Stimulated activated effector memory CD8-positive, alpha-beta T cell treated with anti-CD3 and anti-CD28 coated beads, Interleukin-12 subunit alpha, Interleukin-12 subunit beta, amount 100 ng/mL, for 72 hours (primary cell): ENCODE measurements at places on chromosomes 2 and 18.

DNA sequence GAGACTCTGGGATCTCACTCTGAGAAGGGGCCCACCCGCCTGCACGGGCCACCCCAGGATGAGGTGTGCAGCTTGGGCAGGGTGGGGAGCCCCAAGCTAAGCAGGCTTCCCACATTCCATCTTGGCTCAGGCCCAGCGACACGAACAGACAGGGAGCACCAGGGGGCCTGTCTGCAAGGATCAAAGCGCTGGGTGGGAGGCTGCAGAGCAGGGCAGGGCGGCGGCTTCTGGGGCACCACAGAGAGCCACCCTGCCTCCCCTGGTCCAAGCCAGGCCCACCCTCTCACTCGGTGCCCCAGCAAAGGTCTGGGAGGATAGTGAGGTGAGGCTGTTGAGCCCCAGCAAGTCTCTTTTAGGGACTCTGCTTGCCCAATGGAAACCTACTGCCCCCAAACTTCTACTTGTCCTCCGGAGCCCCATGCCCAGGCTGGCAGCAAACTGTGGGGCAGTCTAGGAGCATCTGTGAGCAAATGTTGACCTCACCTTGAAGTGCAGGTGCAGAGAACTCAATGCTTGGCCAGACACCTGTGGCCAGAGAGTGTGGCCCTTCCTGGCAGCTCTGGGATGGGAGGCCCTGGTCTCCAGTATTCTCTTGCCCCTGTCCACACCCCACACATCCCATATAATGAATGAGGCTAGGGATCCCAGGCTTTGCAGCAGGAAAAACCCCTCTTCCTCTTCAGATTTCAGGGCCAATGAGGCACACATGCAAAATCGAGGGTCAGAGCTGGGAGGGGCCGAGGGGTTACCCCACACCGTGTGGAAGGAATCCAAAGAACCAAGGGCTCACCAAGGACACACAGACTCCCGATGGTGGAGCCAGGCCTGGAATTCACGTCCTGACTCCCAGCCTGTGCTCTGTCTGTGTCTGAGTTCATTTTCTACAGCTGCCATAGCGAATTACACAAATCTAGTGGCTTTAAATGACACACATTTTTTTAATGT lies 18.8 kb upstream of the GLI2 start:
- DNase-seq = no peak

GRCh38 chr2:8223695-8224346 lies 458.0 kb upstream of the ID2 start:
- no peak for DNase-seq

- no peak for DNase-seq
Observed at GRCh38 chr2:155727187-155727895, 605.2 kb downstream of the NR4A2 start.

DNA sequence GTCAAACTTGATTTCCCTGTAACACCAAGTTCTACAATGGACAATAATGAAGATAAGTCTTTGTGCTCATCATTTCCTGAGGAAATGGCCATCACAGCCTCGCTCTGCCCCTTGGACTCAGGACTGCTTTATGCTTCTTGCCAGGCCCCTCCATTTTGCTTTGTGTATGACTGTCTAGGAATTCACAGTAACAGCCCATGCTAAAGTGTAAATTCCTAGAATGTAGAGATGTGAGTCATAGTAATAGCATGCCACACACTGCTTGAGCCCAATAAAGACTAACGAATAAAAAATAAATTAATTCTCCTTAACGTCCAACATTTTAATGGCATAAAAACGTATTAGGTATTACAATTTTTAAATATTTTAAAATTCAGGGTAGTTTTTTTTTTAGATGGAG lies 226.5 kb downstream of the PID1 start:
- DNase-seq = no peak

DNA sequence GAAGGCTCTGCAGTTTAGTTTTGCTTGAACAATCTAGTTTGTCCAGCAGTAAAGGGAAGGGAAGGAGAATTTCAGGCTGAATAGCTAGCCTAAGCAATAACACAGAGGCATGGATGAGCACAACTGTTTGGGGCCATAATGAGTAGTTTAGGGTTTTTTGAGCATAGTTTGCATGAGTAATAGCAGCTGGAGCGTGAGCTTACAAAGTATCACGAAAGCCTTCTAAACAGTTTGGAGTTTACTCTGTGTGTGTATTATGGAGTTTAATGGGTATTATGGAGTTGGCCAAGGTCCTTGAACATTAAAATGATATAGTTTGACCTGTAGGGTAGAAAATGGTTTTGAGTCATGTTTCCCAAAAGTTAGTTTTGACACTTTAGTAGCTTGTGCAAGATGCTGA lies 782.3 kb downstream of the ERBB4 start:
- DNase-seq = no peak

DNA sequence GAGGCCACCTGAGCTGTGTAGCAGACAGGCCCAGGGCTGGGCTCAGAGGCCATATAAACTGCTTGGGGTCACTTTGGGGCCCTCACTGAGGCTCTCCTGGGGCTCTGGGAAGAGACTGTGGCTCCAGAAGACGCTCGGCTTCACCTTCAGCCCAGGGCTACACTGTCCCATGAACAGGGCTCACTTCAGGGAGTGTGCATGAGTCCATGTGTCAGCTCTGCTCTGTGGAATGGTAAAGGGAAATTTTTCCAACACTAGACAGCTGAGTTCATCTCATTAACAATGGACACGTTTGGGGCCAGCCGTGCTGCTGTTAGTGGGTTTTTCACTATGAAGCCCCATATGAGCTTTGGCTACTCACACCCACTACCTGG lies 65.4 kb upstream of the TFCP2L1 start:
- no peak for DNase-seq

DNA sequence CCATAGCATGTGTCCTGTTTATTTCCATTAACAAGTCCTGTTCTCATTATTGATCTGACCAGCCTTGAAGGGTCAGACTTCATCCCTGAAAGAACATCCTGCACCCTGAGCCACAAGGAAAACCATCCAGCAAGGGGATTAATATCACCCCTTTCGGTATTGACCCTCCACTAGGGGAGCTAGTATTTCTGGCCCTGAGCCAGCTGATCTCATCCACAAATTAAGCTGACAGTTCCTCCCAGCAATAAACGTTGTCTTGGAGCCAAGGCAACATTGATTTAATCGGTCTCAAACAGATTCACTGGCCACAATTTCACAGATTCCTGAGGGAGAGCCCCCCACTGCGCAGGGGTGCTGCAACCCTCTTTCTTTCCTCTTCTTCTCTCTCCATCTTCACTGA lies 353.1 kb upstream of the FANCL start:
- DNase-seq = no peak

GRCh38 chr2:190535586-190535985 lies 1.1 kb upstream of the NEMP2 start:
- no peak for DNase-seq

DNA sequence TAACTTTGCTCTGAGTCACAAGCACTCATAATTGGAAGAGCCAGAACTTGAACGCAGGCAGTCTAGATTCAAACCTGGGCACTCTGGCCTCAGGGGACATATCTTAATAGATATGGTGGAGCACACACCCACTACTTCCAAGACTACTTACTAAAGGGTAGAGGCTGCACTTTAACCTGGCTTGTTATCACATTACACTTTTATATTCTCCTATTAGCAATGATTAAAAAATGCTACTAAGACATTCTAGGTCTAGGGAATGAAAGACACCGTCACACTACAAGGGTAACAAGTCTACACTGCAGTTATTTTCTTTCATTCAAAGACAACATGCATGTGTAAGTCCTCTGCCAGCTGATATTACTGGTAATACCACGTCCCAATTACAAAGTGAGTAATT lies 258.8 kb downstream of the ZNF521 start:
- DNase-seq = no peak

DNA sequence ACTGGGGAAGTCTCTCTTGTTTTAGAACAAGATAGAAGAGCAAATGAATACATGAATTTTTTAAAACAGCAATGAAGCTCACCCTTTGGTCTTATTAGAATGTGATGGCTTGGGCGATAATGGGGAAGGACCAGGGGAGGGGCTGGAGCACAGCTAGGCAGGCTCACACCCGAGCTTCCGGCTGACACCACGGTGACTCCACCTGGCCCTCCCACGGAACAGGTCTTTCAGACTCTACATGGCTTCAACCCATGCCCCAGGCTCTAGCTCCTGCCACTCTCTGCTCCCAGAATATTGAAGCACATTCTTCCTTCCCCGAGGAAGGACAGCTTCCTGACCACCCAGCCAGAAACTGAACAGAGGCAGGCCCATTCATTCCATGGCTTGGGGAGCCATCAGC lies 127.5 kb upstream of the AGAP1 start:
- no peak for DNase-seq

DNA sequence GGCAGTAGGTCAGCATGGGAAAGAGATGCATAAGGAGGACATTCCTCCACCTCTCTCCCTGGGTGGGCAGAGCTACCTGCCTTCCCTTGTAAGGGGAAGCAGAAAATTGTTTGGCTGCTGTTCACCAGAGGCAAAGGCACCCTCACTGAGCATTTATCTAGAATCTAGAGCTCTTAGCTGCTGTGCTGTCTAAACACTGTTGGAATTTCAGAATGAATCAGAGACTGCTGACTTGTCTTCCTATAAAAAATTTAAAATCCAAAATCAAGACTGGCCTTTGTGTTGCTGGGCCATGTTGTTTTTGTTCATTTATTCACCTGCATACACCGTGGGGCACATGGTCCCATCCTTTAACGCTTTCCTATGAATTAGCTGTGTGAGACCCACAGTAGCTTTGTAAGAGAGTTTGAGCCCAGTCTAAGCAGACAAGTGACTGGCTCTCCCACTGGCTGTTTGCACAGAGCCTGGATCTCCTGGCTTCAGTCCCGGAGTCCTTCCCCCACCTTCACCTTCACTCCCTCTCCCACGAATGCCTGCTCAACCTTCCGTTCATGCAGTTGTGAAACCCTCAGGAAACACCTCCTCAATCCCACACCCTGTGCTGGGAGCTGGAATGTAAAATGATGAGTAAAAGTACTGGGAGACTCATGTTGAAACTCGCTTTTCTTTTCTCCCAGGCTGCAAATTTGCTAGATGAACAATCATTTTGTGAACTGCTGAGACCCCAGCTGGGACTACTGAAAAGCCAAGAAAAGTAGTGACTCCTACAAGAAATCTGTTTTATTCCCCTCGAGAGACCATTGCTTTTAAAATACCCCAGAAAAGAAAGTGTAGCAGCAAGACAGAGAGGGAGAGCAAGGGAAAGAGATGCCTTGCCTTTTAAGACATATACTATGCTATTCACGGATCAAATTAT lies 76.2 kb downstream of the FAM168B start:
- no peak for DNase-seq

DNA sequence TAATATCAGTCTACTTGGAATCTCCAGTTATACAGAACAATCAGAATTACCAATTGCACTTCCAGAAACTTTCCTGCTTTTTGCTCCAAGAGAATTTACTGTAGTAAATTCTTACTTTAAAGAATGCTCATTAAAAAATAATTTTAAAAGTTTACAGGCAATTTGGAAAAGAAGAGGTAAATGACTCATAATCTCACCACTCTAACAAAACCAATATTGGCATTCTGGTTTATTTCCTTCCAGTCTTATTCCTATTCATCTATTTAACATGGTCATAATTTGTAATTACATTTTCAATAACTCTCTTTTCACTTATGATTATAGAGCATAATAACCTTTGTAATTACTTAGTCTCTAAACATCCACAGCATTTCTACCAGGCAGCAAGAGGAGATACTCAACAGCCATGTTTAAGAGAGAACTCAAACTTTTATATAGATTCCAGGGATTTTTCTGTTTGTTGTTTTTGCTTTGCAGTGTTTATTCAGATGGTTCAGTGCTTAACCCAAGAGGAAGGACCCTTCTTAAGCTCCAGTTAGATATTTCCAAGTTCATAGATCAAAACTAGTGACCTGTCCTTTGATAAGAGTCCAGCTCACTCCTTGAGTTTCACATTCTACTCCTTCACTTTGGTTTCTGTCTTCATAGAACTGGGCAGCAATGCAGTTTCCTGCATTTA lies 464.7 kb downstream of the TXNL1 start:
- DNase-seq = no peak

DNA sequence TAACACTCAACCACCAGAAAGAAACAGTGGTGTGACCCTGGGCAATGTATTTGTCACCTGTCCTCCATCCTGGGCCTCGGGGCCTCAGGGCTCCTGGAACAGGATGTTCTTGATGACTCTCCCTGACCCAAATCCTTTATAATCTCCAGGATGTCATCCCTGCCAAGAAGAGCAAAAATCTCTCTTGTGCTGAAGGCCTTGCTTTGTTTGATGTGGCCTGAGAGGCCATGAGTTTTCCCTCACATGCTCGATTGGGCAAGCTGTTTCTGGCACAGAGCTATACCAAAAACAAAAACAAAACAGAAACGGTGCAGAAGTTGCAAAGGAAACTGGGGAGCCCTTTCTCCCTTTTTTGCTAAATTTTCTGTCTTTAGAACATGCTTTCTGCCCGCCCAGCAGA lies 35.7 kb upstream of the ST3GAL5 start:
- DNase-seq = no peak

GRCh38 chr18:23291456-23292205 lies 156.3 kb downstream of the CABLES1 start:
- no peak for DNase-seq

DNA sequence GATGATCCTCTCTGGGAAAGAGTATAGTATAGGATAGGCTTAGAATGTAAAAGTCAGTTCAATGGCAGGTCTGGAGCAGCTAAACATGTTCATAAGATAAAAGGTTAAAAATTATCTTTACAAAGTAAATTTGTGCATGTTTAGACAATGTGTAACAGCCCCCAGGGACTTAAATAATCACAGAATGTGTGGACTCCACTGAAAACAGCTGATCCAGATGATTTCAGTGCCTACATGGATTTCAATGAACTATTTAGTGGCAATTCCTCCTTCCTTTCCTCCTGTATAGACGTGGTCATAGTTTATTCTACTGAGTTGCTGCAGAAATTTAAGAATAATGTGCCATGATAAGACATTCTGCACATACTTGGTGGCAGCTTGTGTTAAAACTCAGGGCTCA lies 42.9 kb downstream of the ARHGEF33 start:
- DNase-seq = no peak
